ENCODE measurements at places on chromosomes 1 and 21.

DNA sequence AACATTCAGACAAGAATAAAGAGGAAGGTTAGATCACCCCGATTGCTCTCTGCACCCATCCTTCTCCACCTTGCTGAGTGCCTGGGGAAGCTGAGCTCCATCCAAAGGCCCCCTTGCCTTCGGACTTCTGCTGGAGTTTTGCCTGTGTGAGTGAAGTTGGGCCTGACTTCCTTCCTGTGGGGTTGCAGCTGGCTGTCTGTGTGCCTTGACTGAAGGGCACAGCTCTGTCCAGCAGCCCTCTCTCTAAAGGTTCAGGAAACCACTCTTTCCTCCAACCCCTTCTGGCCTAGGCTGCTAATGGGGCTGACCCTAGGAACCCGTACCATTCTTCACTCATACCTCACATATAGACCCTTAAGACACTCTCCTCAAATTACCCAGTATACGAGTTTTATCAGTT, 173.4 kb upstream of the HMCN1 start:
- DNase-seq, result no peak

GRCh38 chr1:67013573-67013972, 40.4 kb downstream of the SLC35D1 start:
- DNase-seq, result no peak

DNA sequence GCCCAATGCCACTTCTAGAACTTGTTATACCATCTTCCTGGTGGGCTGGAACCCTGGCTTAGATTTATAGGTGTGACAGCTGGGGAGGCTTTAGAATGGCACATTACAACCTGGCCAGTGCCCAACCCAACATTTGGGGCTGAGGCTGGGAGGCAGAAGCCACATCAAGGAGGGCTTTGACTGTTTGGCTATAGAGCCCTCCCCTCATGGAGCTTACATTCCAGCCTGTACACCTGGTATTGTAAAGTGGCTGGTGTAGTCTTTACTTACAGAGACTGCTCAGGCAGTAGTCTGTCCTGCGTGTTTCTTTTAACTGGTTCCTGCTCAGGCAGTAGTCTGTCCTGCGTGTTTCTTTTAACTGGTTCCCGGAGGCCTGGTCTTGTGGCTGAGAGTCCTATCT, 10.0 kb upstream of the SLC2A1 start:
- DNase-seq, result no peak

DNA sequence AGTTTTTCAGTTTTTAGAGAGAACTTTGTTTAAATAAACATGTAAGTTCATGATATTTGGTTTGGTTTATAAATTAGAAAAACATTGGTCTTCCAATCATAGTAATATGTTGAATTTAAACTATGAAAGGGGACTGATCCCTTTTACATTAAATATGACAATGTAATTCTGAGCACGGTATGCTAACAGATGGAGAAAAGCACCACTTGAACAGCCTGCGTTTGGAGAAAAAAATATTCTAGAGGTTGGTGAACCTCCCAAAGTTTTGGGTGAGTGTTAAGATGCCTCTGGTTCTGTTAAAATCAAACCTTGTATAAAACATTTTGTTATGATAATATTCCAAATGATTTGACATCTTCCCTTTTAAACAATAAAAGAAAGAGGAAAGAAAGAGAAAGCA, 123.9 kb downstream of the SDCCAG8 start:
- no peak for DNase-seq

GRCh38 chr1:207115269-207115668, 11.2 kb downstream of the C4BPA start:
- DNase-seq, result no peak

DNA sequence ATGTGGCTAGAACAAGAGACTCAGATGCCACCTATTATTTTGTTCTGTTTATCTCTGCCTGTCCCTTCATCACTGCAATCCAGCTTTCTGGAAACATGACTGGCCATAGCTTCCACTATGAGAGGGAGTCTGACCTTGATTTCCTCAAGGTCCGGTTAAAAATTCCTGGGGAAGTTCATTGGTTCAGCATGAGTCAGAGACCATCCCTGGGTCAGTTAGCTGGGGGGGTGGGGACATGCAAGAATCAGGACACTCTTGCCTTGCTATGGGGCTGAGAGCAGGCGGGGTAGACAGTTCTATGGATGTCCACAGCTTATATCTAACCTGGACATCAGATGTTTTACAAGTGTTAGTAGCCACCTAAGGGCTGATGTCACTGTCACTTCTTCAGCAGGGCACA, 81.1 kb downstream of the TENT5C start:
- no peak for DNase-seq

DNA sequence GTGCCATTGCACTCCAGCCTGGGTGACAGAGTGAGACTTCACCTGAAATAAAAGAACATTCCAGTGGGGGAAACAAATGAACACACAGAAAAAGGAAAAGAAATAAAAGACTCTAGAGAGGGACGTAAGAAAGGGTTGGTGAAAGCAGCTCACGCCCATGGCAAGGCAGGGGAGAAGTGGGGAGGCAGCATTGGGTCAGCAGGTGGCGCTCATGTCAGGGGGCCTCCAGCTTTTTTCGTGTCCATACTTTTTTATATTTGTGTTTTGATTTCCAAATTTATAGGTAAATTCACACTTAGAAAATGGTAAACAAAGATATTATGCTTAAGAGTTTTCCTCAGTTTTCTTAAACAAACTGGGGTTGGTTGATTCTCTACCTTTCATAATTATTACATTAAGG, 45.5 kb downstream of the VPS13D start:
- DNase-seq, result no peak

DNA sequence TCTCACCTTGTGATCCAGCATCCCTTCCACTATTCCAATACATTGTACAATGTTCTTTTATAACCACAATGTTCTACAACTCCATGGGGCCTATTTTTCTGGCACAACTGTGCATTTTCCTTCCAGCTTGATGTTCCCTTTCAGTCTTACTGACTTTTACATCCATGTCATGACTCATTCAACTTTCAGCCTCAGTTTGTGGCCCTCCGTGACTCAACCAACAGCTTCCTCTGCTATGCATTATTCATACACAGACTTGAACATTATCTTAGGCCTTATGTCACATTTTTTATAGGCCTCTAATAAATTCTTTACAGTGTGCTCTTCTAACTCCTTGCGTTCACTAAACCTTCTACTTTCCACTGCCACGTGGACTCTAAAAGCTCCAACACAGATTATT, 119.4 kb upstream of the PRMT6 start:
- no peak for DNase-seq

DNA sequence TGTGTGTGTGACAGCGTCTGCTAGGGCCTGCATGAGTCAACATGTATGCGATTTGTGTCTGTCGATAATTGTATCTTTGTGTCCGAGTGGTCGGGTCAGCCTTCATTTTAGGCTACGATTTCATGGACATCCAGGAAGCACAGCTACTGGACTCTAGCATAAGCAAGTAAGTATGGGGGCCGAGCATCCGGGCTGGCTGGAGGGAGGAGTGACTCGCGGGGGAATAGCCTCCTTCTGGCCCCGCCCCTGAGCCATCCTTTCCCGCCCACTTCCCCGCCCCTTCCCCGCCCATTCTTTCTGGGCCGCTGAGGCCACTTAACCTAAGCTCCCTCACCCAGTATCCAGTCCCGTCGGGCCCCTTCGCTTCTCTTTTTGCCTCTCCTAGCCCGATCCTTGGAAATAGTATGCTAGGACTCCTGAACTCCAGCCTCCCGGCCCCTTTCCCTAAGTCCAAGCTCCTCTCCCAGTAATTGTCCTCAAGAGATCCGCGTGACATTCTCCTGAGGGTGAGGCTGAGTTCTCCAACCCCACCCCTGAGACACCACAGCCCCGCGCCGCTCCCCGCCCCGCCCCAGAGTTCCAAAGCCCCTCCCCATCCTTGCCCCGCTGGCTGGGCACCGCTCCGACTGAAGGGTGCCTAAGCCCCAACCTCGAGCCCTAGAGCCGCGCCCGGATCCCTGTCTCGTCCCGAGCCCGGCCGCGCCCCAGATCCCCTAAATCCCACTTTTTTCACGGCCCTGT, 1.2 kb downstream of the MAP3K6 start:
- no peak for DNase-seq

DNA sequence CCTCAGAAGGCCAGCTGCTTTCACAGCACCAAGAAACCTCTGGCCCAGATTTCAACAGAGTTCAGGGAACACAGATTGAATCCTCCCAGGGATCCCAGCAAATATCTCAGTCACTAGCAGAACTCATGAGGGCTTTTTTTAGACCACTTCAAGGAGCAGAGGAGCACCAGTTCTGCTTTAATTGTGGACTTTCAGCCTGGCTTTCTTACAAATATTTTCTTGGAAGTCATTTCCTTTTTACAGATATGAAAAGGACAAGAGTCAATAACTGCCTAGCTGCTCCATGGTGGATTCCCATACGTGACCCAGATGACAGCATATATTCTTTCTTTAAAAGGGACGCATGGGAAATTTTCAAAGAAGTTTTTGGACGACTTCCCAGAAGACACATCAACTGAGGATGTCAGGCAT, 6.4 kb upstream of the LRRC8B start:
- no peak for DNase-seq

DNA sequence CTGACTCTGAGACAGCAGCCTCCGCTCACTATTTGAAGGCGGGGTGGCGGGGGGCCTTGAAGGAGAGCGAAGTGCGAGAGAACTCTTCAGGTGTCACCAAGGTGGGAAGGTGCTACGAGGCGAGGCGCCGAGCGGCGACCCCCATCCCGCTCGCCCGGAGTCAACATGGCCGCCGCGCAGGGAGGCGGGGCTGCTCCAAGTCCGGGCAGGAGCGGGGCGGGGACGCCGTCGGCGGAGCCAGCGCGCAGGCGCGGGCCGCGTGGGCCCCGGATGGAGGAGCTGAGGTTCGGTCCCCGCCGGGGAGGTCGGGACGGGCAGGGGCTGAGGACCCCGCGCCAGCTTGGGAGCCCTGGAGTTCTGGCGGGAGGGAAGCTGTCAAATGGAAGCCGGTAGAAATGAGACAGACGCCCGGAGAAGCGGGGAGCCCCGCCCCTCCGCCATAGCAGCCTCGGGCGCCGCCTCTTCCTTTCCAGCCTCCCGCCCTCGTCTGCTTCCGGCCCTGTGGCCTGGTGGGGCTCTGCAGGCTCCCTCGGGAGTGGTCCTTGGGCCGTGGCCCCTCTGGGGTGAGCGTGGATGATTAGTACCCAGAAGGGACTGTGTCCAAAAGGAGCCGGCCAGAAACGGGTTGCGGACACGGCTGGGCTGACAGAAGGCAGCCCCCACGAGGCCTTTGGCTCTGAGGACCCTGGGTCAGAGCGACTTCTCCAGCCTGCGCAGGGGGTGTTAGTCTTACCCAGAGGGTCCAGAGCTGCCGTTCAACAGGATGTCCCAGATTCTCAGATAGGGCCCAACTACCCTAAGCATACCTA, at the start of gene PIGV:
Gene PIGV, plus strand, starts transcription at position 245 of the 809 bp plus-strand sequence. CDS start 2,866 bp downstream, outside the sequence.
- DNase-seq, result no peak

DNA sequence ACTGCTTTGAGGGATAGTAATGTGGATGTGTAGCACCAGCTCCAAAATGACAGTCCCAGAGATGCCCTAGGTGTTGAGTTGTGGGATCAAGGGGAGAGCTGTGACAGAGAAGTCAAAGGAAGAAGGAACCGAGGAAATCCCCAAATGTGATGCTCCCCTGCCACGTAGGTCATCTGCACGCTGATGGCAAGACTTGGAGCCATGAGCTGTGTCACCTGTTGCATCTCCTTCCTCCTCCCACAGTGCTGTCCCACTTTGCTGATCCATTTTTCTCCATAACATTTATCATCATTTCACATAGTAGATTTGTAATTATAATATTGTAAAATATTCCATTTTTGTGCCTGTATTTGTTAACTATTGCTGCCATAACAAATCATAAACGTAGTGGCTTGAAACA, 17.6 kb upstream of the RCAN1 start:
- no peak for DNase-seq

GRCh38 chr1:45015683-45016082, 3.6 kb downstream of the UROD start:
- no peak for DNase-seq

DNA sequence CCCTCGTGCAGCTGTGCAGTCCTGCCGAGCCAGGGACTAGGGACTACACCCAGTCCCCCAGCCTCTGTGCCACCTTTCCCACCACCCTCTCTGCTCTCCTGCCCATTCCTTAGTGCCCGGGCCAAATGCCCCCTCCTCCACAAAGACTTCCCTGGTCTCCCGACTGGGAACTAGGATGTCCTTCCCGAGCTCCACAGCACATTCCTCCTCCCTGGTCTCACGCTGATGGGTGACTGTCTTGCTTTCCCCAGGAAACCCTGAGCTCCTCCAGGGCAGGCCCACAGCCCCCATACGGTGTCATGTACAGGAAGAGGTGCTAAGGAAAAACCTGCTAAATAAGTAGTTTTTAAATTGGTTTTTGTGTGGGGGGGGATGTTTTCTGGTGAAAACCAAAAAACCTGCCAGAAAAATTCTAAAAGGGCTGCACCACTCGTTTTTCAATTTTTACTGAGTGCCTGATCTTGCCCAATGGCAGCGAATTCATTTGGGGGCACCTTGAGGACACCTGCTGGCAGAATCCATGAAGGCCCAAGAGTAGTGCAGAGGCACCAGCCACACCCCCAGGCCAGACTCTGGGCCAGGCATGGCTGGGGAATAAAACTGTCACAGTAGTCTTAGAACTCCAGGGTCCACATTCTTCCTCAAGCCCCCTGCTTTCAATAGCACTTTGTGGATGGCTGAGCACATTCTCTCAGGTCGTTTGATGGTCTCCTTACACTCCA, 50.4 kb downstream of the GLIS1 start:
- no peak for DNase-seq

GRCh38 chr1:7070389-7071029, 285.3 kb downstream of the CAMTA1 start:
- DNase-seq, result no peak

GRCh38 chr1:65092691-65093090, 55.3 kb upstream of the AK4 start:
- DNase-seq, result no peak

- DNase-seq, result no peak
These were observed 106.0 kb downstream of the NTNG1 start for GRCh38 chr1:107246775-107247345.

GRCh38 chr21:20999659-21000058, 1.4 kb downstream of the NCAM2 start:
- DNase-seq, result no peak

DNA sequence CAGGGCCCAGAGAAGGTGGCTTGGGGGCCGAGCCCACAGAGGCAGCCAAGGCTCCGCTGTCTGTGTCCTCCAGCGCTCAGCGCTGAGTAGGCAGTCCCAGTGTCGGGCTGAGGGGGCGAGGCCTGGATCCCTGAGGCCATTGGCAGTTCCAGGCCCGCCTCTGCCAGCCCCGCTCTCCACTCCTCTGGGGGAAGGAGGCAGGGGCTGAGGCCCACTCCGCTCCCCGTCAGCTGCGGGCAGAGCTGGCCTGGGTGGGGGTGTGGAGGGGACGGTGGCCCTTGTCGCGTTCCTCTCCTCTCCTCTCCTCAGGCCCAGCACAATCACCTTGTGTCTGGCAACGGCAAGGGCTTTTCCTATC, 132.8 kb downstream of the CASZ1 start:
- no peak for DNase-seq

- DNase-seq, result no peak
These were observed 395.8 kb upstream of the VAMP3 start for GRCh38 chr1:7375329-7375728.

- peak; percentile 11 for DNase-seq
These were observed at the start of gene PRMT6 for GRCh38 chr1:107056426-107057196. Gene PRMT6 (plus strand): TSS chr1:107056674. CDS start chr1:107056716, 42 bp downstream.

Data from cortex of kidney (tissue), 1 donor.